ENCODE measurements at places on chromosomes 16 and 17. TPM values are rescaled to one million over a fixed set of nuclear protein-coding genes. Genes with fewer than 3 reads are reported as not detected.

Gene WDR90
- 7.1 TPM for total RNA-seq

Gene ASIC2
- not detected for total RNA-seq

Gene PCGF2
- total RNA-seq, result 6.3 TPM

Gene HS3ST3A1
- total RNA-seq, result 55.3 TPM

Gene NDE1
- total RNA-seq, result 34.5 TPM

Gene CD300E
- total RNA-seq, result not detected

Gene ASGR2
- not detected for total RNA-seq

Gene CEP95
- total RNA-seq, result 37.3 TPM

Gene RGS11
- total RNA-seq, result 0.88 TPM

Gene WNK4
- 0.39 TPM for total RNA-seq

Gene SLC6A4
- not detected for total RNA-seq

Gene CHD3
- 81.6 TPM for total RNA-seq

Gene LRRC75A
- not detected for total RNA-seq

Gene PTX4
- not detected for total RNA-seq

Gene PPM1E
- total RNA-seq, result 1.0 TPM

Gene TMEM88
- 1.9 TPM for total RNA-seq

Gene SMIM5
- not detected for total RNA-seq

Gene KRT9
- not detected for total RNA-seq

Gene PRR15L
- 0.26 TPM for total RNA-seq

Gene PRR35
- not detected for total RNA-seq

Gene PHOSPHO1
- 0.65 TPM for total RNA-seq

Gene SMTNL2
- 10.9 TPM for total RNA-seq

Gene PLCG2
- 1.3 TPM for total RNA-seq

Gene TP53TG3F
- total RNA-seq, result not detected

Gene MFAP4
- 59.2 TPM for total RNA-seq

Gene SCIMP
- total RNA-seq, result not detected

Gene DECR2
- total RNA-seq, result 14.3 TPM

Gene CCDC137
- total RNA-seq, result 15.6 TPM

Gene C16orf86
- 2.3 TPM for total RNA-seq

Gene TP53TG3C
- not detected for total RNA-seq

Gene OR1A1
- not detected for total RNA-seq

Gene PSME3IP1
- 52.6 TPM for total RNA-seq

Measured in epithelial cell of alveolus of lung (primary cell).